Naive thymus-derived CD8-positive, alpha-beta T cell (primary cell): ENCODE measurements at places on chromosomes 4 and X.

GRCh38 chrX:1466971-1467561 lies 14.4 kb upstream of the ASMTL start:
- peak; percentile 68 for DNase-seq

GRCh38 chr4:85113706-85114105 lies 147.2 kb upstream of the WDFY3 start:
- DNase-seq, result no peak

DNA sequence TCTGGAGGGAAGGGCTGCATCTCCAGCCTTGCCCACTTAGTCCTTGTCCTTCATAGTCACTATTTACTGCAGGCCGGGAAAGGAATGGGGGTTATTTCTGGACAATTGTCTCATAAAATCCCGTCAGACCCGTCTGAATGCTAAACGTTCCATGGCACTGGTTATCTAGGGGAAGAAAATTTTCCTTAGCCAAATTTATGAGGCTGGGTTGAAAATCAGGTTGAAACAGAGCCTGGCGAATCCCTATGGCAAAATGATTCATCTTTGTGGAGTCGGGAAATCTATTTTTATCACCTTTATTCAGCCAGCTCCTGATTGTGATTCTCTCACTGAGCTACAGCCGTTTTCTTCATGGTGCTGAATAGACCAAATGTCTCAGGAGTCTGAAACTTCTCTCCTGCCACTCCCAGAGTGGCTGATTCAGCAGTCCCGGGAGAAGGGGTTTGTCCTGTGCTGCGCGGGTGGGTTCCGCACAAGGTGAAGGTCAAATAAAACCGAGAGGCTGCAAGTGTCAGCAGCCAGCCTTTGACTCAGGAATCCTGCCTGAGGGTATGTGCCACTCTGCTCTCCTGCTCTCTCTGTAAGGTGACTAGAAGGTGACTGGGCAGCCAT lies 1.0 kb downstream of the LIMCH1 start:
- no peak for DNase-seq

GRCh38 chr4:83606898-83607297 lies 71.0 kb downstream of the GPAT3 start:
- no peak for DNase-seq

- no peak for DNase-seq
These were observed at the start of gene DCLK2 for GRCh38 chr4:150078041-150078578. TSS of gene DCLK2 (plus strand) at chr4:150078445. CDS start at chr4:150079028, 583 bp downstream.

DNA sequence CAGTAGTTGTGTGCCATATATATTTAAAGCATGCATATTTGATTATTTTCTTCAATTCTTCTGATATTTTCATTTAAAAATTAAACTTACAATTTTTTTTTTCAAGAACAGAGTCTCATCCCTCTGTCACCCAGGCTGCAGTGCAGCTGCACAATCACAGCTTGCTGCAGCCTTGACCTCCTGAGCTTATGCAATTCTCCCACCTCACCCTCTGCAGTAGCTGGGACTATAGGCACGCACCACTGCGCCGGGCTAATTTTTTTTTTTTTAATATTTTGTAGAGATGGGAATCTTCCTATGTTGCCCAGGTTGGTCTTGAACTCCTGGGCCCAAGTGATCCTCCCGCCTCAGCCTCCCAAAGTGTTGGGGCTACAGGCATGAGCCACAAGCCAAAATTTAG lies 5.8 kb upstream of the DCLK2 start:
- no peak for DNase-seq

GRCh38 chrX:37380256-37380655 lies 31.1 kb downstream of the PRRG1 start:
- DNase-seq, result no peak

GRCh38 chr4:87219632-87220093 lies 755 bp downstream of the KLHL8 start:
- no peak for DNase-seq

GRCh38 chr4:106369456-106370060 lies 980 bp upstream of the GIMD1 start:
- DNase-seq, result no peak

- no peak for DNase-seq
These were observed 27.7 kb downstream of the DMP1 start for GRCh38 chr4:87677731-87678130.

- no peak for DNase-seq
These were observed 134.9 kb upstream of the GRIA3 start for GRCh38 chrX:123049071-123049625.

GRCh38 chr4:78058591-78059523 lies 1.7 kb downstream of the FRAS1 start:
- DNase-seq, result no peak

DNA sequence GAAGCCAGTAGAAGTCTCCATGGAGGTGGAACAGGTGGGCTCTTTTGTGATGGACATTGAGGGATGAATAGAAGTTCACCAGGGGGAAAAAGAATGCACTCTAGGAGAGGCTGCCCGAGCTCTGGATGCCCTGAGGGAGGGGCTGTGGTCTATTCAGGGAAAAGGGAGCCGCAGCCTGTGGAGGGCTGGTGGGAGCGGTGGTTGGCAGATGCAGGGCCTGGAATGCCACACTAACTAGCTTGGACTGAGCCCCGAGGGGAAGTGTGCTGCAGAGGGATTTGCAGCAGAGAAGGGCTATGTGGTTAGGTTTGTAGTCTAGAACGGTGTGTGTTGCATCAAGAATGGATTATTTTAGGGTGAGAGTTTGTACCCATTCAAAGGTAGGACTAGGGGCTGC lies 29.5 kb upstream of the PSAPL1 start:
- no peak for DNase-seq

DNA sequence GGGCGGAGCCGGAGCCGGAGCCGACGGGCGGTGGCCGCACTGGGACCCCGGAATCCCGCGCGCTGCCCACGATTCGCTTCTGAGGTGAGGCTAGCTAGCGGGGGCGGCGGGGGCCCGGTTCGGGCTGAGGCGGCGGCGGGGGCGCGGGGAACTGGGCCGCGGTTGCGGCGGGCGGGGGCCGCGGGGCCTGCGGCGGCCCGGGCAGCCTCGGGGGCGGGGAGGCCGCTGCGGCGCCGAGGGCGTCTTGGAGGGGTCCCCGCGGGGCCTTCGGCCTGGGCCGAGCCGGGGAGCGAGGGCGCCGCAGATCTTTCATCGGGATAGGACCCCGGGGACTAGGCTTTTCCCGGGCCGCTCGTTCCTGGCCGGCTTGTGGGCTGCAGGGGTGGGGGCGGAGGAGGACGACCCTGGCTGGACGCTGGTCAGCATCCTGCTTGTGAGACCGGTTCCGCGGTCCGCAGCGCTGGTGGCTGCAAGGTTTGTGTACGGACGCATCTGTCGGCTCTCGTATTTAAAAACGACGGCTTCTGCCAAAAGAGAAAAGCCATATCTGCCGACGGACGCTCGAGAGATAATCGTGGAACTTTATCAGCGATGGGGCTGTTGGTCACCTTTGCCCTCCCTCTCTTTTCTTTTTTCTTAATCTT lies 419 bp downstream of the ADD1 start:
- DNase-seq, result peak; percentile 13

DNA sequence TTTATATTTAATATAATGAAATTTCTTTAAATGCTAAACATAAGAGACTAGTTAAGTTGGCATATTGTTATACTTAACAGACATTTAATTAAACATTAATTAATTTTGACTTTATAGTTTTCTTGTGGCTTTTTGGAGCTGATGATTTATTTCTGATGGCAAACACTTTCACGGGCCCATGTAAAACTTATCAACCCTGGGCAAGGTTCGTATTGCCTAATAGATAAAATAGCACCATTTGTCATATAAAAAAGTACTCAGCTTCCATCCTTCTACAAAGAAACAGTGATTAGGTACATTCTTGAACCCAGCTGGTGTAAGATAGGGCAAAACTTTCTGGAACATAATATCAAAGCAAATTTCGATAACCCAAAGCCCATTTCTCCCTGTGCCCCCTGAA lies 63.2 kb downstream of the PAK3 start:
- no peak for DNase-seq

- peak; percentile 4 for DNase-seq
These were observed 85.5 kb downstream of the CT47B1 start for GRCh38 chrX:120790118-120790517.

DNA sequence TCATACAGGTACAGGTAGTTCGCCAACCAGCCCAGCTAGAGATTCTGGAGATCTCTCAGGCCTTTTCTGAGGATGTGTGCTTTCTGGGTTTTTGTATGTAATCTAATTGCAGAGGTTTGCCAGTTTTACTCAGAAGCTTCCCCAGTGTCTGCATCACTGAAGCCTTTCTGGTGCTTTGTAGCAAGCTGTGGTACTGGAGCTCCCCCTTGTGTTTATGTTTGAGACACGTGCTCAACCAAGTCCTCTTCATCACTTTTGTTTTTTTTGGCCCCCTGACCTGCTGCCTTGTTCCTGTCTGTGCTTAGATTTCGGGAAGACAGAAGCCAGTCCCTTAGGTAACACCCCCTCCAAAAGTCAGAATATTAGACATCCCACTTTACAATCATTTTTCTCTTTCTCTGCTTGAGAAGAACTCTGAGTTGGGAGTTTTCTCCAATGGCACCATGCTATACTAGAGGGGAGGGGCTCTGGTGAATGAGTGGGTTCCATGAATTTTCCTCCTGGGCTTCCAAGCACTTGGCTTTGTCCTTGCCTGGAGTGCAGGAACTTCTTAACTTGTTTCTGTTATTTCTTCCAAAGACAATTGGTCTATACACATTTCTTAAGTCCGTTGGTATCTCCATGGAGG lies 128.4 kb upstream of the TBC1D9 start:
- no peak for DNase-seq

GRCh38 chrX:149939905-149940673 lies 1.8 kb upstream of the EOLA2 start:
- DNase-seq, result peak; percentile 90

DNA sequence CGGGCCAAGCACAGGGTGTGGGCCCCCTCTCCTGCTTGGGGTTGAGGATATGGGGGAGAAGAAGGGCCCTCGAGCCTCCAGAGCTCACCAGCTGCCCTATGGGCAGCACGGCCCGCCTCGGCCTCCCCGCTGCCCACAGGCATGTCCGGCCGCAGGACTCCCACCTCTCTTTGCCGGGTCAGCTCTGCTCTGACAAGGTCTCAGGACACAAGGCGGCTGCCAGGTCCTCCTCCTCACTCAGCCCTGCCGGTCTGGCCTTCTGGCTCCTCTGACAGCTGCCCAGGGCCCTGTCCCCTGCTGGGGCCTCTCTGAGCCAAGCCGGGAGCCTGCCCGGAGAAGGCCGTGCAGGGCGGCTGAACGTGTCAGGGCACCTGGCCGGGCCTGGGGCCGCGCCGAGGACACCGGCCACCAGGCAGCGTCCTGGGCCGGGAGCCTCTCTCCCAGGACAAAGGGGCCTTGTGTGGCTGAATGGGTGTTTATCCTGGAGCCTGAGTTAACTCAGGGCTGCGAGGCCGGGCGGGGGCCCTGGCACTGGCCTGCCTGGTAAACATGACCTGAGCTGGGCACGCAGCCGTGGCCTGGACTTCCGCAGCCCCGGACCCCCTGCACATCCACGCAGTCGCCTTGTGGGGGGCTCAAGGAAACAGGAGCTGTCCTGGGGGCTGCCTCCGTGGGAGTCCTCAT lies 25.7 kb downstream of the TACC3 start:
- no peak for DNase-seq

GRCh38 chrX:44843753-44844152 lies at the start of gene DUSP21:
TSS of gene DUSP21 (plus strand) at chrX:44844021. CDS start at chrX:44844133, 112 bp downstream.
- no peak for DNase-seq

DNA sequence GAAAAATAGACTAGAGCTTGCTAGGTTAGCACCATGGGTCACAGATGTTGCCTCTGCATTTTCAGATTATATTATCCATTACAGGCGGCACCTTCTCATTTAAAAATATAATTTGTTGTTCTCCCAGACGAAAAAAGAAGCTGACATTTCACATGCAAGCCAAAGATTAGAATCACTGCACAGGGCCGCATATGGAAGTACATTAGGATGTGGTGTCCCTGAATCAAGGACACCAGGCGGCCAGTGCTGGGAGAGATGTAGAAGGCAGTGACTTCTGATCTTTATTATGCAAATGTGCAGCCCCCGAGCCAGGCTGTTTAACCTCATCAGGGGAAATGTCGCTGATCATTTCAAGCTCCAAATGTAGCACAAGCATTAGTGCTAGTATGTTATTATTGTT lies 22.8 kb downstream of the REELD1 start:
- DNase-seq, result no peak

- no peak for DNase-seq
These were observed 379 bp downstream of the PDGFC start for GRCh38 chr4:156971165-156971675.

DNA sequence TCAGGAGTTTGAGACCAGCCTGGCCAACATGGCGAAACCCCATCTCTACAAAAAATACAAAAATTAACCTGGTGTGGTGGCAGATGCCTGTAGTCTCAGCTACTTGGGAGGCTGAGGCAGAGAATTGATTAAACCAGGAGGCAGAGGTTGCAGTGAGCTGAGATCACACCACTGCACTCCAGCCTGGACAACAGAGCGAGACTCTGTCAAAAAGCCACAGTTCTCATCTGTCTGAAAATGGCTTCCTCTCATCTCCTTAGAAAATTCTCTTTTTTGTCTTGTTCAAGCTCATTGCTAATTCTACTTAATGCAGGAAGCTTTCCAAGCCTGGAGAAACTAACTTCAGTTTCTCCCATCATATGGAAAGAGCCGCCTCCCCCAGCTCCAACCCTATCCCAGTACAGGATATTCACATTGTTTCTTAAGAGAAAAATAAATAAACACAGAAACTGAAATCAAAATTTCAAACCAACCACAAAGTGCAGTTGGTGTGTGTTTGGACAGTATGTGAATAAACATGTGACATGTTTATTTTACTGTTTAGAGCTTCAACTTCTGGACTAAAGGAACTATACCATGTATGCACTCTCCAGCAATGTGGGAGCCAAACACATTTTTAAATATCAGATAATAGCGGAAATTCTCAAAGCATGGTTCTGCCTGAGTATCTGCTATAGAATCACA lies 55.0 kb upstream of the GAB1 start:
- no peak for DNase-seq
